Kasumi-1 (cell line): ENCODE measurements at places on chromosomes 4 and X.

DNA sequence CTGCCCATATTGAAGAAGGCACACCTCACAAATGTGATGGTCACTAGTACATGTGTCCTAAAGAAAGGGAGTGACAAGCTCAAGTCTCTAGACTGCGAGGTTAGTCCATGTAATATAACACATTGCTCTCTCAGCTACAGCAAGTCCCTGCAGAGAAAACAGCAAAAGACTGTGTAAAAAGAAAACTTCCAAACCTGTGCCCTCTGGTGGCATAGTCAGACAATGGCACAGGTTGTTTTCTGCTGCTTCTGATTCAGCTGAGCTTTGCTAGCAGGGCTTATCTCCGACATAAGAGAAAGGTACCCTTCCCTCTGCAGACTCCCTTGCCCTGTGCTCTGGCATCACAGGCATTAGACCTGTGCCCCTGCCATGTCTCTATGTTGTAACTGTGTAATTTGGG lies 1.4 kb upstream of the SERPINA7 start:
- peak; percentile 33 for DNase-seq

DNA sequence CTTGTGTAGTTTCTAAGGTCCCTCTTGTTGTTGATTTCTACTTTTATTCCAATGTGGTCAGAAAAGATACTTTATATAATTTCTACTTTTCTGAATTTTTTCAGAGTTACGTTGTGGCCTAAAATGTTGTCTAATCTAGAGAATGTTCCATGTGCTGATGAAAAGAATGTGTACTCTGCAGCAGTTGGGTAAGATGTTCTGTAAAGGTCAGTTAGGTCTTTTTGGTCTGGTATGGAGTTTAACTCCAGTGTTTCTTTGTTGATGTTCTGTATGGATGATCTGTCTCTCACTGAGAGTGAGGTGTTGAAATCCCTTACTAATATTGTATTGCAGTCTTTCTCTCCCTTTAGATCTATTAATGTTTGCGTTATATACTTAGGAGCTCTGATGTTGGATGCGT lies 37.0 kb upstream of the GPRIN3 start:
- DNase-seq: no peak

GRCh38 chrX:84188320-84188834 lies 378 bp upstream of the RPS6KA6 start:
- no peak for DNase-seq

DNA sequence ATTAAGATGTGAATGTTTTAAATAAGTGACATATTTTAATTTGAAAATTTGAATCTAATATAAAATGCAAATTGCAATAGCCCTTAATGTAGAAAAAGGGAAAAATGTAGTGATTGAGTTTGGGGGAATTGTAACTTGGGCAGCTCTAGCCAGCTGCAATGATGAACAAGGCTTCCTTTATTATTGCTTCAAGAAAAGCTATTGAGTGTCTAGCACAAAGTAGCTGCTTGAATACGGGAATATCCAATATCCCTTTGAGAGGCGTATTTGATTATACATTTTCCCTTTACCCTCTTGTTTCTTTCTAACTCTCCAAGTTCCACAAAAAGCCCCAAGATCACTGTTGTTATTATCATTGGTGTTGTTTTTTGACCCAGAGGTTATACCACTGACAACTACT lies 21.8 kb downstream of the IL1RAPL1 start:
- DNase-seq: no peak

DNA sequence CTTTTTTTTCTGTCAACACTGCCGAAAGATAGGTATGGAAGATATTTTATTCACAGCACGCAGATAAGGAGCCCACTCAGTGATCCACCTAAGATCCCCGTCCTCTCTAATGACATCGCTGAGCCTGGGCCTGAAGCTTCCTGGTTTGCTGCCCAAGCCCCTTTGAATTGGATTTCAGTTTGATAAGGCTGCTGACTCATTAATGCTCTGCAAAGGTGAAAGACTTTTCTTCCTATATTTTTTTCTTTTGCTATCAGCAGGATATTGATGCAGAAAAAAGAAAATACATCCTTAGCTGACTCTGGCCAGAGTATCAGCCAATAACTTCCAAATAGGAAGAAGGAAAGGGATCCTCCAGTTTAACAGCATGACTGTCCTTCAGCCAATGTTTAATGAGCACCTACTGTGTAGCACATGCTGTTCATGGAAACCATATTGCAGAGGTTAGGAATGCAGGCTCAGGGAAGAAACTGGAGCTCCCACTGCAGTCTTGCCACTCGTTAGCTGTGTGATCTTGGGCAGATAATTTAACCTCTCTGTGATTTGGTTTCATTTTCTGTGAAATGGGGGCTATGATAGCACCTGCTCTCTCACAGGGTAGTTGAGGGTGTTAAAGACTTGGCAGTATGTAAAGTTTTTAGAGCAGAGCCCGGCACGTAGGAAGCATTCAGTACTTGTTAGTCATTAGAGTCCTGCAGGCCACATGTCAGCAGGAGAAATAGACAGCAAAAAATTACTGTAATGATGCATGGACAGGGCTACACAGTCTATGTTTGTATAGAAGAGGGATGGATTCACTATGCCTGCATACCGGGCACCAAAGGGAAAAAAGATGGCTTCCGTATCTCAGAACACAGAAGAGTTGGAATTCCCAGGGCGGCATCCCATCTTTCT lies 39.3 kb downstream of the EVC start:
- DNase-seq: no peak

GRCh38 chrX:69034451-69034850 lies 130.8 kb downstream of the PJA1 start:
- DNase-seq: no peak

GRCh38 chr4:141078871-141079270 lies 54.4 kb downstream of the RNF150 start:
- no peak for DNase-seq

- peak; percentile 9 for DNase-seq
Observed at GRCh38 chrX:21375708-21376009, 1.4 kb downstream of the CNKSR2 start.

DNA sequence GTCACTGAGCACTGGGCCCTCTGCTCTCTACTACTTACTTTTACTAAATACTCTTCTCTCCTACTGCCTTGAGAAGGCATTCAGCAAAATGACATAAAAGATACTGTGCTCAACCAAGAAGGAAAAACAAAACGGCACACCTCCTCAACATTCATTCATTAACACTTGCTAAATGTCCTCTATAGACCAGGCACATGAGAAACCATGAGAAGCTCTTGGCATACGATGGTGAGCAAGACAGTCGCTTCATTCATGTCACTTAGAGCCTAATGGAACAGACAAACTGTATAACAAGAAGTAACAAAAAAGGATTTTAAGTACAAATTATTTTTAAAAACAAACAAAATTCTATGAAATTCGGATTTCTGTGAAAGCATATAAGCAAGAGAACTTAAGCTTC lies 38.7 kb downstream of the COL25A1 start:
- no peak for DNase-seq

DNA sequence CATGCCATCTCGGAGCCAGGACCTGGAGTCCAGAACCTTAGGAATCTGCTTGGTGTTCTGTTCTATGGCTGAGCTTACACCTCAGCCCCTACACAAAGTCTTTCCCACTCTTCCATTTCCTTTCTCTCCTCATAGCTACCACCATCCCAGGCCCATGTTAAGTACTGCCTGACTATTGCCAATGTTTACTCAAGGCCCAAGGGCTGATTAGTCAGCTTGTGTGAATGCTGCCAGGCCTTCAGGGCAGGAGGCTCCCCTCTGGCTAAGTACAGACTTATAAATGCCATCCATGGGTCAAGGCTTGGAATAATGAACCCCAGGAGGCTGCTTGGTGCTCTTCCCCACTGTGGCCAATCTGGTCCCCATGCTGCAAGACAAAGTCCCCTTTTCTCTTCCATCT lies 411.6 kb upstream of the MAGEB18 start:
- no peak for DNase-seq

DNA sequence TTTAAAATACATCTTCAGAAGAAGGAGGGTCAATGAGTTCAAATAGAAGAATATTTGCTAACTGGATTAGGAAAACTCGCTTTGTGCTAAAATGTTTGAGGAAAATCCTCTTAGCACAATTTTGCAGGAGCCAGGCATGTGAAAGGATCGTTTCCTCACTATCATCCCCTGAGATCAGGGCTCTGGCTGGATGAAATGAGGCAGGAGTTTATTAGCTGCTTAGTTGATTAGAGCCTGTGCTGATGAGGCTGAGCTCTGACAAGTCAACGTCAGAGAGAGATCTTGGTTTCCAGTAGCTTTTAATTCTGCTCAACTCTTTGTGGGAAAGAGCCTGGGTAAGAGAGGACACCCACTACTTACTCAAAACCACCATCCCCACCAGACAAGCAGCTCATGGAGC lies 8.0 kb upstream of the DRD5 start:
- no peak for DNase-seq

DNA sequence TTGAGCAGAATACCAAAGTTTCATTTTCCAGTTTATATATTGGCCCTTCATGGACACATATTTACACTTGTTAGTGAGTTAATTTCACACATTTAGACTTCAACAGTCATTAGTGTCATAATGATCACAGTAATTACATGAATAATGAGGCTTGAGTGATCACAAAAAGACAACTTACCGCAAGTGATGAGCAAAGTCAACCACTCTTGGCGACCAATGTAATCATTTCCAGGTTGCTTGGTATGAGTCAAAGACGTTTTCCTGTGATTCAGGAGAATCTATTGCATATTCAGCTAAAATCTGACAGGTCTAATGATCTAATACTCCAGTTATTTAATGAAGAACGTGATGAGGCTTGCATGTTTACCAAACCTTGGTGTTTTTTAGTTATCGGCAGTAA lies 407.9 kb upstream of the TENM3 start:
- no peak for DNase-seq
